ENCODE measurements at places on chromosomes 4 and X. TPM values are rescaled to one million over a fixed set of nuclear protein-coding genes. Genes with fewer than 3 reads are reported as not detected.

FAM114A1 gene
- polyA plus RNA-seq: 4.1 TPM

PNMA5 gene
- not detected for polyA plus RNA-seq

SYN1 gene
- polyA plus RNA-seq: 0.29 TPM

PAGE2 gene
- polyA plus RNA-seq: not detected

SLC9B1 gene
- polyA plus RNA-seq: 1.5 TPM

CORIN gene
- not detected for polyA plus RNA-seq

GSX2 gene
- polyA plus RNA-seq: not detected

STAP1 gene
- polyA plus RNA-seq: not detected

PCDH19 gene
- not detected for polyA plus RNA-seq

YIPF6 gene
- polyA plus RNA-seq: 2.5 TPM

GYPE gene
- polyA plus RNA-seq: not detected

AFM gene
- polyA plus RNA-seq: not detected

TRIM75 gene
- polyA plus RNA-seq: not detected

CXCL6 gene
- not detected for polyA plus RNA-seq

HELT gene
- polyA plus RNA-seq: not detected

CFI gene
- polyA plus RNA-seq: not detected

EGF gene
- polyA plus RNA-seq: not detected

VCX2 gene
- polyA plus RNA-seq: not detected

DNAAF6 gene
- not detected for polyA plus RNA-seq

LEF1 gene
- 0.61 TPM for polyA plus RNA-seq

XAGE1A gene
- polyA plus RNA-seq: not detected

All from CD14-positive monocyte (primary cell).